ENCODE measurements at places on chromosomes 2 and 18.

DNA sequence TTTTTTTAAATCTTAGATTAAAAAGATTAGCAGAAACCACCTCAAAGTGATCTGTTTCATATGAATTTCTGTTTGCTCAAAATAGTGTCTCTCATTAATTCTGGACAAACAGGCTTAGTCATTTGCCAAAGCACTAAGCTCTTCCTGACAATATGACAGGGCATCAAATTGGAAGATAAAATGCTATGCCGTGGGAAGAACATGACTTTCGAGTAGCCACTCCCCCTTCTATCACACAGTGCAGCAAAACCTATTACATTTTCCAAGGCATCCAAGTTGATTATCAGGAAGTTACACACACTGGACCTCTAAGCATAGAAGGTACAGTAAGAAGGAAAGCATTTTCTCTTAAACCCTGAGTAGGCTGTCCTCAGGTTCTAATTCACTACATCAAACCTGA lies 89.5 kb downstream of the STK39 start:
- no peak for DNase-seq

DNA sequence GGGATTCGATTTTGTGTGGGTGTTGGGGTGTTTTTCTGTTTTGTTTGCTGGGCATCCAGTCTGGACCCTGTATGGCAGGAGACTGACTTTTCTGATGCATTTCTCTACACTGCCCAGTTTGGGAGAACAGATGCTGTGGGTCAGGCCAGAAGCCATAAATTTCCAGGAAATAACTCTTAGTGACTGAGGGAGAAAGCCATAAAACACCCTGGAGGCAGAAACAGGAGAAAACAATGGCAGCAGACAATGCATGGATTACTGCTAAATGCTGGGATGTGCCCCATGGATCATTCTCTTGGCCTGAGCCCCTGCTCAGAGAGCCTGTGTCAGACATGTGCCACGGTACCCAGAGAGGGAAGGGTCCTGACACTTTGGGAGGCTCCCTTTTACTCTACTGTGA lies 133.6 kb upstream of the CAPN13 start:
- DNase-seq = no peak

DNA sequence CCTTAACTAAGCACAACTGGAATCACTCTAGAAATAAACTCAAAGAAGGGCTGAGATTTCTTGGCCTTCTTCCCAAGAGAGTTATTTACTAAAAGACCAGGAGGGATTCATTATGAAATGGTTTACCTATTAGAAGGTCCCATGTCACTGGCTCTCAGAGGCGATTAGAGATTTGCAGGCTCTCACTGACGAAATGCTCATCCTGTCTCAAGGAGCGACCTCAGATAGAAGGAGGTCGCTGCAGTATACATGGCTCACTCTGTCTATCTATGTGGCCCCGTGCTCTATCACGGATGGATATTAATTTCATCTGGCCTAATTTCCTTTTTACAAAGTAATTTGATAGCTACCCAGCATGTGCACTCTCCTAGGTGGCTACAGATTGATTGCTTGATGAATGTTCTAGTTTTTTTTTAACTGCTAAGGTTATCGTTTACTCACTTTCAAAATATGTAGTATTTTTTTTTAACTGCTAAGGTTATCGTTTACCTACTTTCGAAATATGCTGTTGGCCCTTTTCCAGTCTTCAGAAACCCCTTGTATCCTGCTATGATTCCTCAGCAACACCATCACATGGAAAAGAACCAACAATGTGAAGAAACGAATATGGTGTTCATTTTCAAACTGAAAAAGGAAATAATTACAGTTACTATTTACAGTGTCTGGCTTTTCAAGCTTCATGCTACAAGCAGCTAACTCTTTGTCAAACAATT lies 9.1 kb downstream of the SMIM21 start:
- DNase-seq = no peak

DNA sequence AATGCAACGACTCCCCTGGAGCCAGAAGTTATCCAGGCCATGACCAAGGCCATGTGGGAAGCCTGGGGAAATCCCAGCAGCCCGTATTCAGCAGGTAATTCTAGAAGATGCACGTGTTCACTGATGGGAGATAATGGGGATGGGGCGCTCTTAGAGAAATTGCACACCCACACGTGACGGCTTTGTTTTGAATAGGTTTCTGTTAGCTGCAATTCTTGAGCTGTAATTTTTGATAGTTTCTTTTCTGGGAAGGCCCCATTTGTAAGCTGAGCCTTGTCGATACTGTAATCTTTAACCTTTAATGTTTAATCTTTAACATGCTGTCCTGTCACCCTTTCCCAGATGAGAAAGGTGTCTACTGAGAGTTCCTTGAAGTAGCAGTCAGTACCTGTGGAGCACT lies 3.6 kb downstream of the SCLY start:
- no peak for DNase-seq

GRCh38 chr2:32798829-32799228 lies 147.9 kb upstream of the LTBP1 start:
- DNase-seq = no peak
